ENCODE measurements at places on chromosomes 16 and 17.

DNA sequence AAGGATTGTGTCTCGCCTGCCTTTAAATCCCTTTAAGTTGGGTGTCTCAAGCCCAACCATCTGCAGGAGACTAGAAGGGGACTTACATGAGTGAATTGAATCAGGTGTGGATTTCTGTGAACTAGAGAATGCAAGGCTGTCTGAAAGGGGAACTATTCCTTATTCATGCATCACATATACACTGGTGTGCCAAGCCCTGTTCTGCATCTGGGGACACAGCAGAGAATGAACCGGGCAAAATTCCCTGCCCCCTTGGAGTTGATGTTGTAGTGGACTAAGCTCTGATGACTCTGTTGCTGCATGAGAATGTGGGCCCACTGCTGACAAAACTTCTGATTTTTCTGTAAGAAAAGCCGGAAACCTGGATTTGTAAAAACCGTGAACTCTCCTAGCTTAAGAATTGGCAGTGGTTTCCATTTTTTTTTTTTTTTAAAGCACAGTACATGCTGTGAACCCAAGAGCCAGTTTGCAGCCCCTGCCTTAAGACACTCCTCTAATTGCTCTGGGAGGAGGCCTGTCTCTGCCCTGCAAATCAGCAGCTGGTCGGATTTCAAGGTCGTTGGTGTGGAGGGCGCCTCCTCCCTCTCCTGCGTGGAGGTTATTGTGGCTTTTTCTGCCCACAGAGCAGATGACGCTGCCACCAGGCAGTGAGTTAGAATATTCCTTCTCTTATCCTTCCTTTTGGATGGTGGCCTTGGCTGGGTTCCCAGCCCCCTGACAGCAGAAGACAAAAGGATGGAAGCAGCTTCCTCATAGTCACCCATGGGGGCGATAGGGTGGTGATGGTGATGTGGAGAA, 131.0 kb downstream of the PRKCB start:
- DNase-seq = peak; percentile 33

- peak; percentile 35 for DNase-seq
Observed at GRCh38 chr17:58232707-58233156, 5.7 kb upstream of the LPO start.

GRCh38 chr17:72539981-72540897, 419.4 kb downstream of the SOX9 start:
- DNase-seq = peak; percentile 76

DNA sequence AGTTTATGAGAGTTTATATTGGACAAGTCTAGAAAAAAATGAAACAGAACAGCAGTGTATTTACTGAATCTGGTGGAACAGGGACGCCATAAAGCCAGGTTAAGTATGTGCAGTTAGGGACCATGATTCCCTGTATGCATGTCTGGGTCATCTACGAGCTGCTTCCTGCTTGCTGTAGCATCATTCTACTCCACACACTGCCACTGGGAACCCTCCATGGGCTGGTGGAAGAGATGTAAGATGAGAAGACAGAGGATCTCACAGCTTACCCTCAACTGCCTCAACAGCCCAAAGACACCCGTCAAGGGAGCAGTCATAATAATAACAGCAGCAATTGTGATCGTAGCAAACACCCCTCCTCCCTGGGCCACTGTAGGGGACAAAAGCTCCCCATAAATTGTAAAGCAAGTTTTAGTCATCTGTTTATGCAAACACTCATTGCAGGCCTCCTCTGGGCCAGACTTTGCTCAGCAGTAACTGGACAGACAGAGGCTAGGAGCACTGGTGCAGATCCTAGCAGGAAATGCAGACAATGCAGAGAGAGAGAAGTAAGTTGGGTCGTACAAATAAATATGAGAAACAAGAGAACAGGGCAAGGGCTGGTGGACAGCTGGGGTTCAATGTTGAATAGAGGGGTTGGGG, 188.0 kb downstream of the SOX9 start:
- no peak for DNase-seq

DNA sequence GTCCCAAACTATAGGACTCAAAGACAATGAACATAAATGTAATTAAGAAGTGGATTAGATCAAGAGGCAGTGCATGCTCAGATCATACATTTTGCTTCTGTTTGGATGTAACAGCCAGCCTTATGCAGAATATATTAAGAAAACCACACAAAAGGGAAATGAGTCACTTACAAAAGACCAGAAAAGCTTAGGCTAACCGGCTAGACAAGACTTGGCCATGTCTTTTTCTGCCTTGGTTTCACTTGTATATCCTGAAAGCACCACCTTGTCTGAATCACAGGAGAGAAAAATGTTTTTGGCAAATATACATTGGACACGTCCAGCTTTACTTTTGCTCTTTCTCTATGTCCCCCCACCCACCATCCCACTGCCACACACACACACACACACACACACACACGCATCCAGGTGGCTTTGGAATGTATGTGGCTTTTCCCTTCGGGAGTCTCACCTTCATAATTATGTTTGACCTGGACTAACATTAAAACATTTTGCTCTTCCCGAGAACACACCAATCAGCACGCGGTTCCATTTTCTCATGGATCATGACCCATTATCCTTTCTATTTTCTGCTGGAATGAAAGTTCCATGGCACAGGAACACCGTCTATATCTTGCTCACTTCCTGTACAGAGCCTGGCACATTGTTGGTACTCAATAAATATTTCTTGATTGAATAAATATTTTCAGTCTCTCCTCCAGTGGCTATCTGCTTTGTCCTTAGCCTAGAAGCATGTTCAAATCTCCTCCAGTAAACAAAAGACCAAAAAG, 64.6 kb downstream of the CDK5R1 start:
- no peak for DNase-seq

Data from stimulated activated naive CD8-positive, alpha-beta T cell treated with anti-CD3 and anti-CD28 coated beads, Interleukin-15, Interleukin-2, amounts not matched to agents 100 U/mL and 50 U/mL, for 24 hours (primary cell).